Placental epithelial cell (primary cell): ENCODE measurements at places on chromosomes 2 and 18. TPM values are rescaled to one million over a fixed set of nuclear protein-coding genes. Genes with fewer than 3 reads are reported as not detected.

GLI2 gene
- total RNA-seq = 0.39 and 1.1 TPM in 2 replicates

CXCR1 gene
- total RNA-seq = not detected in 2 replicates

CPO gene
- not detected in 2 replicates for total RNA-seq

C18orf54 gene
- total RNA-seq = 2.0 TPM in 2 replicates

UPP2 gene
- not detected in 2 replicates for total RNA-seq

ALK gene
- total RNA-seq = under 0.01 TPM in 2 replicates

LINC00305 gene
- not detected in 2 replicates for total RNA-seq

FOXI3 gene
- not detected in 2 replicates for total RNA-seq

VWA3B gene
- total RNA-seq = 0.11 and 0.79 TPM in 2 replicates

CCBE1 gene
- total RNA-seq = under 0.01 and 0.11 TPM in 2 replicates

DTNA gene
- total RNA-seq = 0.11 and 0.39 TPM in 2 replicates

RPRD1A gene
- 18.8 and 28.2 TPM in 2 replicates for total RNA-seq

MROH2A gene
- total RNA-seq = not detected in 2 replicates

C2orf42 gene
- total RNA-seq = 17.8 and 19.6 TPM in 2 replicates

OSR1 gene
- total RNA-seq = 114 and 277 TPM in 2 replicates

ASXL3 gene
- 0.11 and 1.6 TPM in 2 replicates for total RNA-seq

ALPI gene
- total RNA-seq = not detected in 2 replicates

DOK6 gene
- under 0.01 TPM in 1 of 2 replicates, not detected in the other for total RNA-seq

NAT8 gene
- total RNA-seq = not detected in 2 replicates

GCG gene
- total RNA-seq = 0.39 TPM in 1 of 2 replicates, not detected in the other

ANKAR gene
- 4.7 and 8.6 TPM in 2 replicates for total RNA-seq

ACTG2 gene
- total RNA-seq = 0.39 and 0.98 TPM in 2 replicates

NOSTRIN gene
- total RNA-seq = 5.4 and 5.5 TPM in 2 replicates

AMER3 gene
- not detected in 2 replicates for total RNA-seq

DPP4 gene
- total RNA-seq = 83.2 and 98.4 TPM in 2 replicates

ASB18 gene
- total RNA-seq = not detected in 2 replicates

NFU1 gene
- total RNA-seq = 23.9 and 34.6 TPM in 2 replicates

ARHGAP25 gene
- total RNA-seq = 0.79 and 2.2 TPM in 2 replicates

MTHFD2 gene
- total RNA-seq = 79.7 and 114 TPM in 2 replicates

STPG4 gene
- total RNA-seq = 1.2 and 2.9 TPM in 2 replicates

PLCL1 gene
- under 0.01 and 0.11 TPM in 2 replicates for total RNA-seq

COL4A3 gene
- total RNA-seq = 0.39 and 0.43 TPM in 2 replicates

CHRND gene
- not detected in 2 replicates for total RNA-seq

GAL3ST2 gene
- 0.79 TPM in 1 of 2 replicates, not detected in the other for total RNA-seq

TOGARAM2 gene
- under 0.01 TPM in 1 of 2 replicates, not detected in the other for total RNA-seq

SPP2 gene
- not detected in 2 replicates for total RNA-seq

INHBB gene
- total RNA-seq = 0.39 and 0.76 TPM in 2 replicates

SERPINB2 gene
- 0.98 and 4.7 TPM in 2 replicates for total RNA-seq

SETBP1 gene
- 18.5 and 24.9 TPM in 2 replicates for total RNA-seq

ZNF892 gene
- 18.5 and 20.7 TPM in 2 replicates for total RNA-seq
